Head of caudate nucleus (tissue), 42 donors: ENCODE measurements at places on chromosomes 2 and 18.
A peak's percentile ranks its signal among the peaks of the same experiment; 100 is the strongest.

- no peak for DNase-seq
Measured at GRCh38 chr2:46771309-46771708, 144.3 kb downstream of the MCFD2 start.

DNA sequence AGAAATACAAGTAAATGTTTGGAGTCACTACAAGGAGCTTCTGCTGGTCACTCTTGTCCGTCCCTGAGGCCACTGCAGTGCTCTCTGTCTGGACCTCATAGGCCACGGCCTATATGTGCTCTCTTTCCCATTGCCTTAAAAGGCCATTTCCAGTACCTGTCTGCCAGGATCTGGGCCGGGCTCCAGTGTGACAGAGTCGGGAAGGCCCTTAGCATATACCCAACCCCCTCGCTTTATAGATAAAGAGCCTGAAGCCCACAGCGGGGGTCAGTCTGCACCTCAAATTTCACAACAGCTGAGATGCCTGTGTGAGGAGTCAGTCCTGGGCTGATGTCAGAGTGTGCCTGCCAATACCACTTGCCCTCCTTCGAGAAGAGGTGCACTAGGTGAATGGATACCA is 39.9 kb downstream of the ADD2 start:
- no peak for DNase-seq

DNA sequence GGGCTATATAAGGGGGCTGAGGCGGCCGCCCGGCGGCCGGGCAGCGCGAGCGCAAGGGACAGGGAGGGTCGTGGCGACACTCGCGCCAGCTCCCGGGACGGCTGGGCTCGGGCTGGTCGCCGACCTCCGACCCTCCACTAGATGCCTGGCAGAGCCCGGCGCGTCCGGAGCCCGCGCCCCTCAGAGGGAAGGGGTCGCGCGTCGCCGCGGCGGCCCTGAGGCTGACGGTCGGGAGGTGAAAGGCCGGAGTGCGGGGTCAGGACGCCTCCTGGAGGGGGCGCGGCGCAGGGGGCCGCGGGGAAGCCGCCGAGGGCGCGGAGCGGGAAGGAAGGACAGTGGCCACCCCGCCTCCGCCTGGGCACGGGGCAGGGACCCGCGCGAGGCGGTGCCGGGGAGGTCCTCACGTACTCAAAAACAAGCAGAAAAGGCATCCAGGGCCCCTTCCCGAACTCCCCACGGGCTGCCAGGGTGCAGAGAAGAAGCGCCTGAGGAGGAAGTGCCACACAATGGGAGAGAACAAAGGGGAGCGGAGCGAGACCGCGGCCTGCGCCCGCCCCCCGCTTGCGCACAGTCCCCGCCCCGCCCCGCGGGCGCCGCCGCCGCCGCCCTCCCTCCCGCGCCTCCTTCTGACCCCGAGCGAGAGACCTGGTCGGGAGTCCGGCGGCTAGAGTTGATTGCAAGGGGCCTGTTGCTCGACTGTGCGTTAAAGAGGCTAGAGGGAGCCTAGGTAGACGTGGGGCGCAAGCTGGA is 776 bp upstream of the KLF7 start:
- DNase-seq, result peak; percentile 82

DNA sequence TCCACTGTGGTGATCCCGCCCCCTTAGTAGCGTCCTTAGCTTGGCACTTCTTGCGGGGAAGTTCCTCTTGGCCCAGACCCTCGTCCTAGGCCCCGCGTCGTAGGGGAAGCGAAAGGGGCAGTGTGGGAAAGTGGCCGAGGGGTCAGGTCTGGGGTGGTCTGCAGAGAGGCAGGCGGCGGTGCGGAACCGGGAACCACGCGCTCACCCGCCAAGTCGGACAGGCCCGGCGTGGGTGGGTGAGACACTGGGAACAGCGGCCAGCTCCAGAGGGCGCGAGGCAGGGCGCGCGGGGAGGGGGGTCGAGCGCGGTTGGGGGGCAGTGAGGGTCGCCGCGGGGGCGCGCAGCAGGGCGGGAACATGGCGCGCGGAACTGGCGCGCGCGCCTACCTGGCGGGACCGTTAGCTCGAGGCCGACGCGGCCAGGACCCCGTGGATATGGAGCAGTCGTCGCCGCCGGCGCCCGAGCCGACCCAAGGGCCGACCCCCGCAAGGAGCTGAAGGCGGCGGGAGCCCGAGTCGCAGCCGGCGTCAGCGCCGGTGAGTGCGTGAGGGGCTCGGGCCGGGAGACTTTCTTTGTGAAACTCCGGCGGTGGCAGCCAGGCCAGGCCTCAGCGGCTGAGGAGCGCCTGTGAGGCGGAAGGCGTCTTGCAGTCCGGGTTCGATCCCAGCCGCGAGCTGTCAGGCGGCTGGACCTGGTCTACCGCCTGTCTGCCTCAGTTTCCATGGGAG is 2896.7 kb upstream of the TEKT4 start:
- DNase-seq, result no peak

GRCh38 chr2:151465771-151466170 is 56.1 kb downstream of the RIF1 start:
- DNase-seq, result no peak

DNA sequence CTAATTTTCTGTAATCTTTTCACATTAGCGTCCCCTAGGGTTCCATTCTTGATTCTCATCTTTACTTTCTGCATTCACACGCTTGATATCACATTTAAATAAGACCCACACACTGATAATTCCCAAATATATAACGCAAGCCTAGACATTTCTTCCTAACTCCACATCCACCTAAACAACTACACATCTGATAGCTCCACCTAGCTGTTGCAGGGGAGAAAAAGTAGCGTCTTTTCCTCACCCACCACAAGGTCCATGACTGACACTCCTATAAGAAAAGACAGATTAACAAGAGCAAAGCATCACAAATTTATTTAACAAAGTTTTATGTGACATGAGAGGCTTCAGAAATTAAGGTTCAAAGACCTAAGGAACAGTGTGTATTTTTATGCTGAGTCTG is 862.2 kb upstream of the DDX18 start:
- DNase-seq, result no peak

DNA sequence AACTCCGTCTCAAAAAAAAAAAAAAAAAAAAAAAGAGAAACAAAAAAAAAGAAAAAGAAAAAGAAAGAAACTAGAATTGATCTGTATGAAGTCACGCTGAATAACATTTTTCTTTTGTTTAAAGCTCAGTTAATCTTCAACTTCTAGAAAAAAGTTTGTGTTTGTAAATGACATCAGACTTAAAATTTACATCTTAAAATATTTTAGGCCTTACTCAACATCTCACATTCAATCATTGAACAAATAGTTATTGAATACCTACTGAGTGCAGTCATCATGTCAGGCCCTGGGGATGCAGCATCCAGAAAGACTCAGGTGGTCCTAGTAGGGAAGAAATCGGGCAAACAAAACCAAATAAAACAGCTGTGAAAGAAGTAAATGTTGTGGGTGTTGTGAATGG is 292.3 kb upstream of the FANCL start:
- DNase-seq, result no peak

DNA sequence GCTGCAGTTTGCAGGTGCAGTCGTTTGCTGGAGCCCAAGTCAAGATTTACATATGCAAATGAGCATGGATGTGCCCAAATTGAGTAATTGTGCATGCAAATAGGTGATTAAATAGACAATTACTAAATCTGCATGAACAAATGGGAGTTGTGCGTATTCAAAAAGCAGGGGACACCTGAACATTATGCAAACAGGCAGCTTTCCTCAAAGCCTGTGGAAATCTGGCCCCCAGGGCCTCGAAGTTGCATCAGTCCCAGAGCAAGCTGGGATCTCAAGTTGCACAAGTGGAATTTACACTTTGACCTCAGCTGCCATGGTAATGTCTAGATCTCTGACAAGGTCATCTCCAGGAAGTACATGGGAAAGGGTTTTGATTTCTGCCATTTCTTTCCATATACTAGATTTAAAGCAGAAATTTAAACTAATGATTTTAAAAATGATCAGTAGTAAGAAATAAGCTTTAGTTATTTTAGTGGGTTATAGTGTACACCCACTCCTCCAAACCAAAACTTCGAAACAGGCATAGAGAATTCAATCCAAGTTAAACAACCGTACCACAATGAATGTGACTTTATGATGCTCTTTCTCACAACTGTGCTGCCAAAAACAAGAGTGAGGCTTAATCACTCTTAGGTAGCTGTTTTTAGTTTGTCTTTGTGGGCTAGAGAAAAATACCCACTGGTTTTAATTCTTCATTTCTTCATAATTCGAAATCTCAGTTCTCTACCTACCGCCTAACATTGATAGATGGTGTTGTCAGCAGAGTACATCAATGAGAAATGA is 110.7 kb downstream of the RND3 start:
- DNase-seq, result no peak

DNA sequence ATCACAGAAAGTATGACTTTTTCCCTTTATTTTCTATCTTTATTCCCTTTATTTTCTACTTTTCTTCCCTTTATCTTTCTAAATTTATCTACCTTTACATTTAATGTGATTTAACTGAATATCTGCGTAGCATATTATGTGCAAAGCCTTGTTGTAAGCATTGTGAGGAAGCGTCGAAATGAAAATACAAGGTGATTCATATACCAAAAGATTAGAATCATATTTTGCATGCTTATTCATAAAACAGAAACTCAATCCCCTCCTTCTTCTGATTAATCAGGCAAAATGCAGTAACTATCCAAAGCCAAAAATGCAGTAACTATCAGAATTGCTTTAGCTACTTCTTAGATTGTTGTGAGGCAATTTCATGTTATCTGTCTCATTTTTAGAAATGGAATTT is 393.0 kb downstream of the CDH19 start:
- DNase-seq, result no peak

DNA sequence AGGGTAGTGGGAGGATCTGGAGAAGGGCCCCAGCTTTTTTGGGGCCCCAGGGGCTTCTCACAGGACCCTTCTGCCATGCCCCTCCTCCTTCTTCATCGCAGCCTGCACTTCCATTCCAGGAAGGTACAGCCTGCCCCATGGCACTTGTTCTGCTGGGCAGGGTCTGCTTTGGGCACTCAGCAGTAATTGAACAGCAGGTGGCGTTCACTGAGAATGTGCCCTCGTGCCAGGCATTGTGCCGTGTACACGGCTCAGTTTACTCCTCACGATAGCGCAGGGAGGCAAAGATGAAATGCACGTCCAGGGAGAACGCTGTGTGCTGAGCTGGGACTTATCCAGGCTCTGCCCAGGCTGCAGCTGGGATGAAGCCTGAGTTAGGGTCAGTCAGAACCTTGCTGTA is 54.8 kb upstream of the ASB18 start:
- DNase-seq, result no peak

- no peak for DNase-seq
Measured at GRCh38 chr2:224832207-224832606, 116.0 kb upstream of the CCDC195 start.

DNA sequence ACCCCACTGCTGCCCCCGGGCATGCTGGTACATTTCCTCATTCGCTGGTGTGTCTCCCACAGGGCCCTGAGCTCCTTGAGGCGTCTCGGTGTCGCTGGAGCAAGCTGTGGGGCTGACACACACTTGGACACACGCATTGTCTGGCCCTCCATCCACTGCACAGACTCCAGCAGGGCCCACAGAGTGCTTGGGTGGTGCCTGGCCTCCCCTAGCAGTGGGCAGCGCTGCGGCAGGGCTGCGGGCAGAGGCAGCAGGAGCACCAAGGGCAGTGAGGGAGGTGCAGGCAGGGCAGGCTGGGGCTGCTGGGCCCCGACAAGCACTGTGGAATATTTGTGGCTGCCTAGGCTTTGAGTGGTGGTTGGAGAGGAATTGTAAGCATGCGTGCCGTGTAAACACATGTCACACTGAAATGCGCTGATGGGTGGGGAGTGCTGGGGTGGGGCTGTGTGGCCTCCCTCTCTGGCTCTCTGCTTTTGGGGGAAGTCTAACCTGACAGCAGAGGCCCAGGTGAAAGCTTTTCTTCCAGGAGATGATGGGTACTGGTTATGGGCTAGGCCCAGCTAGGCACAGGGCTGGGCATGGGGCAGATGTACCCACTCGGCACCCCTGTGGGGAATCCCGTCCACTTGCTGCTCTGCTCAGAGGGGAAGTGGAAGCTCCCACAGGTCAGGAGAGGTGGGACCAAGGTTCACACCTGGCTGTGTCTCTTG is 55.5 kb upstream of the HS6ST1 start:
- DNase-seq, result no peak

GRCh38 chr18:13390196-13390595 is 171.6 kb downstream of the LDLRAD4 start:
- DNase-seq, result no peak

DNA sequence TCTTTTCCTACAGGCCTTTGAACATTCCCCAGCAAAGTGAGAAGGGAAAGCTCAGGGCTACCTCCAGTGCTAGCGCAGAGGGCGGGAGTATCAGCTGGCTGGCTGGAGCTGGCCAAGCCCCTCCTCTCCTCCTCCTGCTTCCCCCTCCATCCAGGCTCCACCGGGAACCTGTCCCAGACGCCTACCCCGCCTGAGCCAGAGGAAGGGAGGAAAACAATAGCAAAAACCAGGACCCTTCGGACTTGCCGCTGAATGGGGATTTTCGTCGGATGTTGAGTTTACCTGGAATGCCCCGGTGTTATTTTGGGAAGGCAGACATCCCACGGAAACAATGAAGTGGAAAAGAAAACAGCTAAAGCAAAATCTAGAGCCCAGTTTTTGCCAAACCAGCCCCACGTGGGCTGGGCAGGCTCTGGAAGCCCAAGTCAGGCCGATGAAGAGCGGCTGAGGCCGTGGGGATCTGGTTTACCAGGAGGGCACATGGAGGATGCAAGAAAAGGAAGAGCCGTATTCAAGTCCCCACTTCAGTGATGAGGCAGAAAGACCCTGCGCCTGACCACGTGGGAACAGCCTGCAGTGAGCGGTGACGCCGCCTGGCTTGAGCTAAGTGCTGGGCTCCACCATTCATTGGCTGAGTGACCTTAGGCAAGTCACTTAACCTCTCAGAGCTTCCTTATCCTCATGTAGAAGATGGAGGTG is 100.4 kb upstream of the LCLAT1 start:
- DNase-seq, result peak; percentile 28

DNA sequence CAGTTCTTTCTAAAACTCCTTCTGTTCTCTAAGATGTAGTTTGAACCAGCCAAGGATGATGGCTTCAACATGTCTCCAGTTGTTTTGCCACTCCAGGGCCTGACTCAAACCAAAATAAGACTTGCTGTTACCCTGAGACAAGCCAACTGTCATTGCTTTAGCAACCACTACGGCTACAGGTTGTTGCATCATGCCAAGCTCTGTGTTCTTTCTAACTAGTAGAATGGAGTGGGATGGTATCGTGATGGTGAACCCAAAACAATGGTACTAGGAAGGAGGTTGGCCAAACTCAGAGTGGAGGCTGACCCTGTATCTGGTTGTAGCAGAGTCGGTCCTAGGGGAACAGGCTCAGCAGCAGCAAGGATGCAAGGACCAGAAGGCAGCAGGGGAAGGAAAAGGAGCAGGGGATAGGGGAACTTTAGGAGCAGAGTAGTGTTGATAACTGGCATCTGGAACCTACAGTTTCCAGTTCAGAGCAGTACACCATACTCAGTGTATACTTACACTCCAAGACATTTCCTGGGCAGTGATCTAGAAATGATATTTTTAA is 51.6 kb downstream of the PDK1 start:
- no peak for DNase-seq

GRCh38 chr2:23199115-23199918 is 185.7 kb upstream of the KLHL29 start:
- DNase-seq, result no peak

DNA sequence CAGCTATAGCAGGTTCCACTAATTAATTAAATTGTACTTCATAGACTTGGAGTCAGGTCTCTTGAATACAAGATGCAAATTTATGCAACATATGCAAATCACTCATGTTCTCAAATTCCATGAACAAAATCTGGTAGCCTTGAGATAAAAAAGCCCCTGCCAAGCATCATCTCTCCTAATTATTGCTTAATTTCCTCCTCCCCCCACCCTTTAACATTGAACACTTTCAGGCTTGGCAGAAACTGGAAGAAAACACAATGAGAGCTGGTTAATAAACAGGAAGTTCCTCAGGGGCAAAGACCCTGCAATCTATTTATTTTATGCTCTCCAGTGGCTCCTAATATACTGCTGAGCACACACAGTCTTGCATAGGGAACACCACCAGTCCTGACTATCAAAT is 35.6 kb upstream of the ACVR1 start:
- DNase-seq, result no peak
